ENCODE measurements at places on chromosomes 3 and 15.
A peak's percentile ranks its signal among the peaks of the same experiment; 100 is the strongest.

DNA sequence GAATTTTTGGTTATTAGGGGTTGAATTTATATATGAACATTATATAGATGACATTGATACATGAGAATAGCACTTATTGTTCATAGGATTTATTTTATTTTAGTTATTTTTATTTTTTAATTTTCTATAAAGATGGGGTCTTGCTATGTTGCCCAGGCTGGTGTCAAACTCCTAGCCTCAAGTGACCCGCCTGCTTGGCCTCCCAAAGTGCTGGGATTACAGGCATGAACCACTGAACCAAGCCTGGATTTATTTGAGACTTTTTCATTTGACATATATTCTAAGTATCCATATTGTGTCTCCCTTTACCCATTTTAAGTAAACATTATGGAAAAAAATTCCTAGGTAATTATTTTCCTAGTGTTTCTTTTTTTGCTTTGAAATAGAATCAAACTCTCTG, 12.5 kb downstream of the PAQR9 start:
- DNase-seq: no peak

DNA sequence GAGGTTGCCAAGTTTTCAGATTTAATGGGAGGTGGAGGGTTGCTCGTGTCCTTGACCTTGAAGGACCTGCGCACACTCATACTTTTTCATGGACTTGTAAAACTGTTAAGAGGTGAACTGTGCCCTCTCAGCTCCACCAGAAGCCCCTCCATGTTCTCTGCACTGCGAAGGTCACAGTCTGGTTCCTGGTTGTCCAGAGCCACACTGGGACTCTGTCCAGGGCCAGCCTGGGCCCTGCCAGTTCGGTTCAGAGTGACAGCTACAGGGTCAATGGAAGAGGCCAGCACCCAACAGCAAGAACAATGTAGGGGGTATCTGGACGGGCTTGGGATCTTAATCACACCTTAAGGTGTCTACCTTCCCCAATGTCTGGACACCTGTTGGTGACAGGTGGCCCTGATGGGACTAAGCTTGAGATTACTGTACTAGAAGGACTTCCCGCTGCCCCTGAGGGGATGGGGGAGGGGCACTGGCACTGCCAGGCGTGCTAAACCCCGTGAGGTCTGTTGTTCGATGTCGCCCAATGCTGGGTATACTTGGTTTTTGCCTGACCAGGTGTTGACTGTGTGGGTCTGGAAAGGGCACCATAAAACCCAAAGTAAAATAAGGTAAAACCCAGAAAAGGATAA, 34.7 kb downstream of the GRK7 start:
- no peak for DNase-seq

GRCh38 chr3:71194785-71195184, 388.7 kb downstream of the FOXP1 start:
- DNase-seq: no peak

- no peak for DNase-seq
These were observed 1.7 kb downstream of the MRAS start for GRCh38 chr3:138349926-138350665.

GRCh38 chr3:198113206-198114053, 153.4 kb downstream of the LMLN start:
- no peak for DNase-seq

DNA sequence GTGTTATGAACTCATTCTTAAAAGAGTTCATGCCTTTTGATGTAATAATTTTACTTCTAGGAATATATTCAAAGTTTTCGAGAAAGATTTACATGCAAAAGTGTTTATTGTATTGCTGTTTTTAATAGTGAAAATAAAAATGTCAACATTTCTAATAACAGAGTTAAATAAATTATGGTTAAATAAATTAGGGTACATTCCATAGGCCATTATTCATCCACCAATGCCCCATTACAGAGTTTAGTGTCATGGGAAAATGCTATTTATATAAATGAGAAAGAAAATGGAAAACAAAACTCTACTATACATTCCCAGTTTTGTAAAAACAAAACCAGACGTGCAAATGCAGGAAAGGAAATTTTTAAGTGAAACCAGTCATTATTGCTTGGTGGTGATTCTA, 538.1 kb upstream of the TBL1XR1 start:
- no peak for DNase-seq

- no peak for DNase-seq
These were observed 55.9 kb downstream of the SGO1 start for GRCh38 chr3:20130106-20130505.

DNA sequence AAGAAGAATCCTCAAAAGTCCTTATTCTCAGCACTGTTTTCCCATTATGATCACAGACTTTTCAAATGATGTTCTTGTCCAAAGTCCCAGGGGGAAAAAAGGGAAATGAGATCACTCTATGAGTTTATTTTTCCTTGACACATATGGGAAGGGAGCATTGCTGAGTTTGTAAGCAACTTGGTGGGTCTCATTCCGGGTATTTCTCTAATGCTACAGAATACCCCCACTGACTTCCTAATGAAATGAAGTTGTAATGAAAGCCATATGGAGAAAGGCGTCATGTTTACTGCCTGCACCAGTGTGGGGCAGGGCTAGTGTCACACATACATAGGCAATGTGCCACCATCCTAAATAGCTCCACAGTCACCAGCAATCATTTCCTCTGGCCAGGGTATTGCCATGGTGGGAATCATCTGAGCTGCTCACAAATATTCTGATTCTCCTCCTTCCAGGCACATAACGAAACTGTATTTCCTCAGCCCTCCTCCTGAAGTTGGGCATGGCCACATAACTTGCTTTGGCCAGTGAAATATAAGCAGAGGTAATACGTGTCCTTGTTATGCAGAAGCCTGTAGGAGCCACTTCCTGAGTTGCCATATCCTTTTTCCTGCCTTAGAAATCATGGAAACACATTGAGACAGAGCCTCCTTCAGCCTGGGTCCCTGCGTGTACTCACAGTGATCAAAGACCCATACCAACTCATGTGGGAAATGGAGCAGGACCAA, 41.0 kb upstream of the C15orf61 start:
- DNase-seq: no peak

- DNase-seq: no peak
These were observed 38.1 kb upstream of the TMC3 start for GRCh38 chr15:81411969-81412633.

DNA sequence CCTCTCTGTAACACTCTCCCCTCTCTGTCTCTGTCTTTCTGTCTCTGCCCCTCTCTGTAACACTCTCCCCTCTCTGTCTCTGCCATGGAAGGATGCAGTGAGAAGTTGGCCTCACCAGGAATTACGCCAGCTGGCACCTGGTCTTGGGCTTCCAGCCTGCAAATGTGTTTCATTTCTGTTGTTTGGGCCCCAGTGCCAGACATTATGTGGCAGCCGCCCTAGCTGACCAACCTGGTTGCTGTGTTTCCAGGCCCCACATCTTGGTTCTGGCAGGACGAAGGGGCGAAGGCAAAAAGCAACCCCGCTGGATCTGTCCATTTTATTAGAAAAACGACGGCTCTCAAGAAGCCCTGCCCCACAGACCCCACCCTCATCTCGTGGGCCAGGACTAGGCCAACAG, 5.2 kb upstream of the ZXDC start:
- DNase-seq: no peak

DNA sequence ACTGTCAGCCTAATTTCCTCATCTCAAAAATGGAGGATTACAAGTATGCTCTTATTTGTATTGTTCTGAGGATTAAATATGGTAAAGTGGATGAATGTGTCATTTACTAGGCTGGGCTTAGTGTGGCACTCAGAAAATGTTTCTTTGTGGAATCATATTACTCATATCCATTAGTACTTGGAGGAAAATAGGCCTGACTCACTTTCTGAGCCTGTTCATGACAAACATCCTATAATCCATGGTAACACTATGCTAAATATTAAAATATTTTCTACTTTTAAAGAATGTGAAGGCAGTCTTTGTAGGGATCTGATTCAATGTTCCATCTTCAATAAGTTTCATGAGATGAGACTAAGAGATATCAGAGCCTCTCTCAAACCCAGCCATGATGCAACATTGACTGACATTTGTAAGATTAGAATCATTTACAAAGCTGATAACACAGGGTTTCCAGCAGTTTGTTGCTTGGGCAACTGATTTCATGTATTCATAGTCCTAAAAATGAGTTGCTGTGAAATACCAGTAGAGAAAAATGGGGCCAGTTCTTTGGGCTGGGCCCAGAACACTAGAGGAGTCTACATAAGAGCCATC, 1048.5 kb downstream of the NTRK3 start:
- DNase-seq: no peak

DNA sequence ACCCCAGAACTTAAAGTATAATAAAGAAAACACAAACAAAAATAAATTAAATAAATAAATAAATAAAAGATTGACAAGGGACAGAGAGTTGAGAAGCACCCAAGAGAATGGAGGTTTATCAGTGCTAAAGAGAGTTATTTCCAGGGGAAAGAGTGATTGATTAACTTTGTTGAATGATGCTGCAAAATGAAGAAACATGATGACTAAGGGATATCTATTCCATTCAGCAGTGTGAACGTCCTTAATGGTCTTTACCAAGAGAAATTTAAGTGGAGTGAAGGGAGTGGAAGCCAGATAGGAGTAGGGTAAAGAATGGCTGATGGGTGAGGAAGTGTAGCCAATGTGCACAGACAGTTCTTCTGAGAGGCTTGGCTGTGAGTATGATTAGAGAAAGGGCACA, 11.1 kb downstream of the REC114 start:
- DNase-seq: no peak

DNA sequence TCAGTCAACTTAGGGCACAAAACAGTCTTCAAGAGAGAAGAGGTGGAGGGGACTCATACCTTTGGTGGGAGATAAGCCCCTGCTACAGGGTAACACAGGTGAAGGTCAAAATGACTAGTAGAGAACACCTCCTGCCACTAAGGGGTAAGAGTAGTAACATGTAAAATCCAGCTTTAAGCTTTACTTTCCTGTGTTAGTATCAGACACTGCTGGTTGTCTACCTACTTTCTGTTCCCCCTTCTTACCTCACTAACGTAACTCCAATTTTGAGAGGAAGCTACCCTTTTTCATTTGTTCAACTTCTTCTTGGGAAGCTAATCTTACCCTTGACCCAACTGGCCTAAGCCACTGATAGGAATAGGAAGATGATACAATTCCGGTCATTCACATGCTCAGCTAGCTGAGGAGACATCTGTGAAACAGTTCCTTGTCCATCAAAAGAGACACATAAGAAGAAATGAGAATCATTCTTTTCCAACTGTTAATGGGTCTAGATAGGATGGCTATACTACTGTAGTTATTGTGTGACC, 826.8 kb upstream of the CFAP20DC start:
- DNase-seq: no peak

DNA sequence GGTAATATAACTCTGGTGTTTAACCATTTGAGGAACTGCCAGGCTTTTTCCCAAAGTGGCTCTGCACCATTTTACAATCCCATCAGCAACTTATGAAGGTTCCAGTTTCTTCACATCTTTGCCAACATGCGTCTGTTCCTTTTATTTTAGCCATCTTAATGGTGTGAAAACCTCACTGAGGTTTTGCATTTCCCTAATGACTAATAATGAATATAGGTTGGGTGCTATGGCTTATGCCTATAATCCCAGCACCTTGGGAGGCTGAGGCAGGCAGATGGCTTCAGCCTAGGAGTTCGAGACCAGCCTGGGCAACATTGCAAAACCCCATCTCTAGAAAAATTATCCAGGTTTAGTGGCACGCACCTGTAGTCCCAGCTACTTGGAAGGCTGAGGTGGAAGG, 210.6 kb downstream of the TCF12 start:
- no peak for DNase-seq

GRCh38 chr3:105656651-105657504, 211.9 kb downstream of the CBLB start:
- DNase-seq: no peak

DNA sequence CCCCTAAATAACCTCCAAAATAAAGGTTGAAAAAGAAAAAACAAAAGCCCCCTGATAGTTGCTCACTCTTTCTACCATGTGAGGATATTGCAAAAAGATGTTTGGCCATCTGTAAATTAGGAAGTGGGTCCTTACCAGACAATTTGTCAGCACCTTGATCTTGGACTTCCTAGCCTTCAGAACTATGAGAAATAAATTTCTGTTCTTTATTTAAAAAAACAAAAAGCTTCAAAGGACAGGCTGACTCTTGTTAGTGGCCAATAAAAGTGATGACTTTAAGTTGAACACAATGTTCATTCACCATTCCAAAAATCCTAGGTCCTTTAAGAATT, 103.5 kb downstream of the CBLB start:
- no peak for DNase-seq

- peak; percentile 40 for DNase-seq
These were observed 494.7 kb upstream of the NECTIN3 start for GRCh38 chr3:110576960-110577359.
